ENCODE measurements at places on chromosomes 11 and 22.
A peak's percentile ranks its signal among the peaks of the same experiment; 100 is the strongest.

DNA sequence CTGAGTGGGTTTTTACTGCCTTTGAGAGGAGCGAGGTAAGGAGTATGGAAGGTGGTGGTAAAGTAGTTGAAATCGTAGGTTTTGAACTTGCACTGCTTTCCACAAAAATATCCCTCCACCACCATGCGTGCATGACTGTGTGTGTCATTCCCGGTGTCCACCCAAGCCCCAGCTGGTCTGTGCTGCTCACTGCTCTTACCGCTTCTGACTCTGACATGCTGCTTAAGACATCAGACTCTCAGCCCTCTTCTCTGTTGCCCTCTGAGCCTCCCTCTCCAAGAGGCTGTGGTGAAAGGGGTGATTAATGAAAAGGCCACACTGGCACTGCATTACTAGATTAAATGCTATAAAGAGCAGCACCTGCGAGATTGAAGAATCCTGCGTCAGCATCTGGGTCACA, 128.7 kb downstream of the SPATA19 start:
- no peak for DNase-seq

GRCh38 chr22:48943567-48944432, 883.9 kb downstream of the BRD1 start:
- DNase-seq, result no peak

DNA sequence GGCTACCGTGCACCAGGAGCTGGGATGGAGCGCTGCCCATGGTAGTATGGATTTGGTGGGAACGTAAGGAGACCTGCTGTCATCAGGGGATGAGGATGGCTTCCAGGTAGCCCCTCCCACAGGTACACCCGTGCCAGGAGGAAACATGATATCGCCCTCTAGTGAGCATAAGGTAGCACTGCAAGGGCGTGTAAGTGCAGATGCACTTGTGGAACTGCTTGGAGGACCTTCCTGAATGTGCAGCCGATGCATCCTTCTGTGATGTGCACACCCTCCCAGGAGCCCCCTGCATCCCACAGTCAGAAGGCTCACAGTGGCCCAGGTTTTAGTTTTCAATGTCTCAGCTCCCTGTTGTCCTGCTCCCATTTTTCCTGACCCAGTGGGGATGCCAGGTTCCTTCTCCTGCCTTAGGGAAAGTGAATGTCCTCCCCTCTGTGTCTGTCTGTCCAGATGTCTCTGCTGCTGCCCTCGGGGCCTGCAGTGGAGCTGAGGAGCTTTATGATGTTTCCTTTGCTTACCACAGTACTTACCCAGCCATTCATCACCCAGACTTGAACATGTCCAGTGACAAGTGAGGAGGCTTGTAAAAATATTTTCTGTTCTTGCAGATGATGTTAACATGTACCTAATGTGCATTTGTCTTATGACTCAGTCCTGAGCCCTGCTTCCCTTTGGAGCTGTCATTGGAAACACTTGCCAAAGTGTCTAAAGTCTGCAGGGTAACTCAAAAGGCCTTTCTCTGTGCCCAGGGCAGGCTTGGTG, 49.2 kb downstream of the DBX1 start:
- peak; percentile 92 for DNase-seq

GRCh38 chr11:58788355-58789023, 56.0 kb downstream of the GLYATL2 start:
- peak; percentile 54 for DNase-seq

GRCh38 chr11:113111156-113111555, 149.9 kb downstream of the NCAM1 start:
- DNase-seq, result no peak

GRCh38 chr22:23915290-23915689, 21.1 kb downstream of the MIF start:
- no peak for DNase-seq

DNA sequence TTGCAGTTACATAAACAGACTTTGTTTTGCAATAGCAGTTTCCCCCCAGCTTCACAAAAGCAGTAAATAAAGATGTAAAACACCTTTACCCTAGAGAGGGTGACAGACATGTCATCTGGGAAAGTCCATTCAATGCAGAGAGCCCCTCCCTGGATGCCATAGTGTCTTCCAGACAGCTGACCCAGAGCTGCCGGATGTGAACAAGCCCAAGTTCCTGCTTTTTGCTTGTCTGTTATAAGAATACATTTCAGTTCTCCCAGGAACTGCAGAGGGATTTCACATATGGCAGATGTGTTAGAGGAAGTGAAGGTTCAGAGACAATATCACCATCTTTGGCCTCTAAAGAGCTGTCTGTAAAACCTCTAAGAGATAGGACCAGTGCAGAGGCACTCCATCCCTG, 48.9 kb downstream of the RELT start:
- no peak for DNase-seq

DNA sequence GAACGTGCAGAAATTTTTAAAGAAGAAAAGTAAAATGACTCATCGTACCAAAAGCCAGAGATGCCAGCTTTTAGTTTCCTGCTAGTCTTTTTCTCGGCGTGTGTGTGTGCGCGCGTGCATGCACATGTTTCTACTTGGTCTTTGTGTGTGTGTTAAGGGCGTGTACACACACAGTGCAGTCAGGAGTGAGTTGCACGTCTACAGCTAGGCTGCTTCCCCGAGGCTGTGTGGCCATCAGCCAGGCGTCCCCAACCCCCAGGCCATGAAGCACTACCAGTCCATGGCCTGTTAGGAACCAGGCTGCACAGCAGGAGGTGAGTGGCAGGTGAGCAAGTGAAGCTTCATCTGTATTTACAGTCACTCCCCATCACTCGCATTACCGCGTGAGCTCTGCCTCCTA, 36.4 kb downstream of the KCNQ1 start:
- DNase-seq, result peak; percentile 1

GRCh38 chr22:35660291-35661127, 12.3 kb downstream of the APOL6 start:
- peak; percentile 50 for DNase-seq

DNA sequence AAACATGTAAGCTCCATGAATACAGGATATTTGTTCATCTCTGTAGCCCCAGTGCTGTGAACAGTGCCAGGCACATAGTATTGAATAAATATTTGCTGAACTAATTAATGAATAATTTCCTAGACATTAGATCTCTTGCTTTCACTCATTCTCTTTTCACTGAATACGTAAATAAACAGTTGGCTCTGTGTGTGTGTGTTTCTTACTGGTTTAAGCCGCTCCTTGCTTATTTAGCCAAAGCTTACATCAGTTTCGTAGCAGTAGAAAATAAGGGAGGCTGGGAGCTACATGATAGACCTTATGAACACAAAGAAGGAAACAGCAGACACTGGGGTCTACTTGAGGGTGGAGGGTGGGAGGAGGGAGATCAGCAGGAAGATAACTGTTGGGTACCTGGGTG, 17.2 kb downstream of the KREMEN1 start:
- no peak for DNase-seq

- no peak for DNase-seq
These were observed 145.9 kb downstream of the CTTN start for GRCh38 chr11:70544067-70544773.

GRCh38 chr11:41612415-41612814, 153.0 kb upstream of the LRRC4C start:
- DNase-seq, result no peak

DNA sequence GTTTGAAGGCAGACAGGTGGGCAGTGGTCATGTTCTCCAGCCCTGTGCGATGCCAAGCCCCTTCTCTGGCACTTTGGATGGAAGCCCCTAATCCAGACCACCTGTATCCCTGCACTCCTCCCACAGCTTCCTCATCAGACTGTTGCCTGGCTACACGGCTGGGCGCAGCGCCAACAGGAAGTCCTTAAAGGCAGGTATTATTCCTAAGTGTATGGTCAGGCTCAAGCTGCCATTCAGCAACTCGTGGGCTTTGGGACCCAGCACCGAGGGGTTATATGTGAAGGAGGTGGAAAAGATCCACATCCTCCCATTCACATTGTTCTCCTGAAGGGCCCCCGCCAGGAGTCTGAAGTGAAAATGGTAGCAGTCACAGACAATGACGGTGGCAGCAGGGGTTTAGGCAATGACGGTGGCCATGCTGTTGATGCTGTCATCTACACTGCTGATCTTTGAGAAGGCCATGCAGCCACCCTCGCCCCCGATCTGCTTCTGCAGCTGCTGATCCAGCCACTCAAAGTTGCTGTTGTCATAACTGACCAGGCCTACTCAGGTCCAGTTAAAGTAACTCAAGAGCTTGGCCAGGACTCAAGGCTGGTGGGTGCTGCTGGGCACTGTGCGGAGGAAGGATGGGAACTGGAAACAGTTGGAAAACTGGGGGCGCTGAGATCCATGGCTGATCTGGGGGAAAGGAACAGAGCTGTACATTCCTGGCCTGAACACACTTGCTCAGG, 27.7 kb downstream of the OR6Q1 start:
- DNase-seq, result no peak

DNA sequence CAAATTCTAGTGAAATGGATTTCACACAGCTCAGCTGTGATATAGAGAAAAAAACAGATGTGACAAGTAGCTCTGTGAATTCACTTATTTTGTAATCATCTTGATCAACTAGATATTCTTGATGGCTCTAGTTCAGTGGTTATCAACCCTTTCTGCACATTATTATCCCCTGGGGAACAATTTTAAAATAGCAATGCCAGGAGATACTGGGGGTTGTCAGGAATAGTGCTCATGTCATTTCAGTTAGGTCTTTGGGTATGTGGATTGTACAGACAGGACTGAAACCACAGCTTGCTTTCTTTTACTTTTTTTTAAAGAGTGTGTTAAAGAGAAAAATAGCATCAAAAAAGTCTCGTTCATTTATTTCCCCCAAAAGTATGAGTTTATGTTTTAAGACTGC, 269.0 kb upstream of the PDGFD start:
- no peak for DNase-seq

DNA sequence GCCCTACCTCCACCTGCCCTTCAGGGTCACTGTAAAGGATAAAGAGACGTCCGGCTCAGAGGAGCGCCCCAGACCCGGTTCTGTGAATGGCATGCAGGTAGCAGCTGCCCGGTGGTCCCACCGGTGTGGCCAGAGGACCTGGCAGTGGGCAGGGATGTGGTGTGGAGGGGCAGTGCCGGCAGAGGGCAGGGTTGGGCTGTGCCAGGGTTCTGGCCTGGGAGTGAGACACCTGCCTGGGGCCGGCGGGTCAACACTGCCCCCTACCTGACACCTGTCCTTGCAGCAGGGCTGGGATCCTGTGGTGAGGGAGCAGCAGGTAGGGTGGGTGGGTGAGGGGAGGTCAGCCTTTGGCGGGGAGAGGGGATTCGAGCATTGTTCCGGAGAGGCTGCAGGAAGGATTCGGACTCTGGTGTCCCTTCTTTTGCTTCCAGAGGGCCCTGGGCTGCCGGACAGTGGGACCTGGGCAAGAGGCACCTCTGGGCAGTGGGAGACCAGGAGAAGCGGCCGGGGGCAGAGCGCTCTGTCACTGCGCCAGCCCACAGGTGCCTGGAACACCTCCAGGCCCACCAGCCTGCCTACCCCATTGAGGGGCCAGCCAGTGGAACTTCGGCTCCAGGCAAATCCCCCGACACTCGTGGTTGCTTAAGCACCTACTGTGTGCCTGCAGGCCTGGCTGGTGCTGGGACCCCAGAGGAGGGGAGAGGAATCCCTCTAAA, 1.6 kb upstream of the PHLDA2 start:
- peak; percentile 75 for DNase-seq

- peak; percentile 80 for DNase-seq
These were observed 10.4 kb downstream of the OR51B4 start for GRCh38 chr11:5291207-5291838.

- no peak for DNase-seq
These were observed 15.1 kb downstream of the TBC1D22A start for GRCh38 chr22:46777609-46777970.

DNA sequence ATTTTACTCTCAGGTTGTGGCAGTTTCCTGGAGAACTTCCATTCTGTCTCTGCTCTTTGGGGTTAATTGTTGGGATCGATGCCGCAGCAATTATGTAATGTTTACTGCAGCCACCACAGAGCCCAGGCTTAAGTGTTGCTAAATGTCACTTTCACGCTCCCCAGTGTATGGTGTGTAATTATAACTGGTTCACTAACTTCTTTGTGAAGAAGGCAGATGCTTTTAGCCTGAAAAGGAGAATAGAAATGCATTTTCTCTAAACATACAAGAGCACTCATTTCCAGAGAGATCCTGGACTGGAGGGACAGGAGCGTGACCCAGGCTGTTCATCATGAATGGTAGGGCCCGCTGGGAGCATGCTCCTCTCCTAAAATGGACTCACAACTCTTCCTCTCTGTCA, 132.2 kb upstream of the PLET1 start:
- DNase-seq, result no peak

DNA sequence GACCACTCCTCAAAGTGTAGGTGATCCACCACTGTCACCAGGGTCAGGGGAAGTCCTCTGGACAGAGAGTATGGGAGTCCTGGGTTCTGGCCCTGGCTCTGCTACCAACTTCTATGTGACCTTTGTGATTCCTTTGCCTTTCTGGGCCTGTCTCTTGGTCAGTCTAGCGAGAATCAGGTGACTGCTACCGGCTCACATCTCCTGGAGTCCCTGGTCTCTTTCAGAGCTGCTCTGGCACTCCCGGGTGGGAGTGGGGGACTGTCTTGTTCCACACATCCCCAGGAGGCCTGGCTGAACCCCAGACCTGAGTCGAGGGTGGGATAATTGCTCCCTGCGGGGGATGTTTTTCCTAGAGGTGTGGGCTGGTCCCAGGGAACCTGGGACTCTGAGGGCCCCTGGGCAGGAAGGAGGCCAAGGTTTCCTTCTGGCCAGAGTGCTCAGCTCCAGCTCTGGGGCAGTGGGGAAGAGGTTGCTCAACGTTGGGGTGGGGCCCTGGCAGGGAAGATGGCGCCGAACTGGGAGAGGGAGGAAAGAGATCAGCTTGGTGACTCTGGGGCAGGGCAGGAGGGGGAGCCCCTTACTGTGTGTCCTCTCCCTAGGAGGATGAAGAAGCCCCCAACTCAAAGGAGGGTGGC, 2.1 kb downstream of the SOX10 start:
- DNase-seq, result no peak

- no peak for DNase-seq
These were observed 21.5 kb upstream of the BRSK2 start for GRCh38 chr11:1368216-1368615.

- DNase-seq, result peak; percentile 41
These were observed 159.2 kb downstream of the MSANTD4 start for GRCh38 chr11:105862736-105863367.

DNA sequence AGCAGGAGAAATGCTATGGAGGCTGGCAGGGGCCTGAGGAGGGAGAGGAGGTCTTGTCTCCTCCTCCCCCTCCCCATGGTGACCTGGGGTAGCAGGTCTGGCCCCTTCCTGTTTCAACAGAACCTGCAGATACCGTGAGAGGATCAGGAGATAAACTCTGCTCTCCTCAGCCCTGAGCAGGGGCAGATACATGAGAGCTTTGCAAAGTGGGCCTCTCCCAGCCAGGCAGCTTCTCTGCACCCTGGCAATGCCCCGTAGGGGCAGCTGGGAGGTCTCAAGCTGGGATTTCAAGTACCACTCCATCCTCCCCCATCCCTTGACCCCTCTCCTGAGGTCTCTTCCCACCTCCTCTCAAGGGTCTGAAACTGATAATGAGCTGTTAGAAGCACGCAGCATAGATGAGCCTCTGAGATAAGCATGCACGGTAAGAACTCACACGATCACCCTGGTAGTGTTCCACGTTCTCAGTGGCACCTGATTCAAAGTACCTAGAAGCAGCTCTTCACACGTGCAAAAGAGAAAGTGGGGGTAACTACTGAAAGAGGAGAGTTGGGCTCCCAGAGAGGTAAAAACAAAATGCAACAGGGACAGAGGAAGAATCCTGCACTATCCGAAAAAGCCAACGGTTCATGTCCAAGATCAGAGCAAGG, 4.9 kb upstream of the CCDC86 start:
- no peak for DNase-seq

- peak; percentile 84 for DNase-seq
These were observed at the start of gene CD248 for GRCh38 chr11:66316849-66317251. TSS of gene CD248 (minus strand) at chr11:66317044. CDS start at chr11:66317027, 17 bp downstream.
